ENCODE measurements at places on chromosomes 7 and 10.

DNA sequence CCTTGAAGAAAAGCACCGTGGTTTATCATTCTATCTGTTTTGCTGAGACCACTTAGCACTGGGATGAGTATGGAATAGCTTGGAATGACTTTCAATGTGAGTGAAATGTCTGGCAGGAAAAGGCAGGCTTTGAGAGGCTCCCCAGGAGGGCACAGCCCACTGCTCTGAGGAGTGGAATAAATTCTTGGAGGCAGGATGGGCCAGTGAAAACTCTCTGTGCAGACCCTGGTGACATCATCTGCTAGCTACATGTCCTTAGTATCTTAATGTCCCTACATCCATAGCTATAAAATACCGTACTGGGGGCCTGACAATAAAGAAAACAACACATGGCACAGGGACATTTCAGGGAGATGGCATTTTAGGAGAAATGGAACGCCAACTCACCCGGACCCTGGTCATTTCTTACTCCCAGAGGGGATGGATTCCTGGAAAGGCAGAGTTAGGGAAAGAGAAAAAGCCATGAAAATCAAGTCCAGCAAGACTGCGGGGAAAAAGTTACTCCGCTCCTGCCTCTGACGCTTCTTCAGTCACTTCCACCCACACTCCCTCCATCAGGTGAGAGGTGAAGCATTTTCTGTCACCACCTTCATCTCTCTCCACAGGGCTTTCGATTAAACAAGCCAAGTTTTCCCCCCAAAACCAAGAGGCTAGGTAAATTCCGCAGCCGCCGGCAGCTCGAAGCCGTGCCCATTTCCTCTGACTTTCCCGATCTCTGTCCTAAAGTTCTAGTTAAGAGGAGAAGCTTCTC, 991 bp downstream of the ZNF239 start:
- DNase-seq, result no peak

DNA sequence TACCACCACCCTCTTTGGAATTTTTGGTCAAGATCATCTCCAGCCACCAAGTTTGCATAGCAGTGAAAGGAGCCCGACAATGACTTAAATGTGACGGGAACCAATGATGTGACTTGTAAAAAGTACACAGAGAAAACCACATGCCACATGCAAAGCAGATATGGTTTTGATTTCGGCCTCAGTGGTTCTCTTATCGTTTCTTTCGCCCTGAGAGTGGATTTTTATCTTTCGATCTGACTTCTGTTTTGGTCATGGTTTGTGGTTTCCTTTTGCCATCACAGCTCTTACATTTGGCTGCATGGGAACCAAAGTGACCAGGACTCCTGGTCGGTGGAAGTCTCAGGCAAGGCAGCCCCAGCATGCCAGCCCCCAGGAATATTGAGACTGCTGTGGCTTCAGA, 31.5 kb downstream of the TCF7L2 start:
- DNase-seq, result no peak

DNA sequence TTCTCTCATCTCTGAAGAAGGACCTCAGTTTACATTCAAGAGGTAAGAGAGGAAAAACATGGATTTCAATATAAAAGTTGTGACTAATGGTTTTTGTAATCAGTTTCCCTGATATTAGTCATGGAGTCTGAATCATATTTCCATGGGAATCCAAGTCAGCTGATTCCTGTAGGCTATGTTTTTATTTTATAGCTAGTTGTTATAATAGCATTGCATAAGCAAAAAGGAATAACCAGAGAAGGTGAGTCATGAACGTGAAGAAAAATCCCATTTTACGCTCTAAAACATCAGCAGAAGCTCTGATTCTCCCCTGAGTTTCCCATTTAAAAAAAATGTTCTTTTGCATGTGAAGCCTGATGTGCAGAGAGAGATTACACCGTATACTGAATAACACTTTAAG, 299.3 kb downstream of the SFMBT2 start:
- no peak for DNase-seq

DNA sequence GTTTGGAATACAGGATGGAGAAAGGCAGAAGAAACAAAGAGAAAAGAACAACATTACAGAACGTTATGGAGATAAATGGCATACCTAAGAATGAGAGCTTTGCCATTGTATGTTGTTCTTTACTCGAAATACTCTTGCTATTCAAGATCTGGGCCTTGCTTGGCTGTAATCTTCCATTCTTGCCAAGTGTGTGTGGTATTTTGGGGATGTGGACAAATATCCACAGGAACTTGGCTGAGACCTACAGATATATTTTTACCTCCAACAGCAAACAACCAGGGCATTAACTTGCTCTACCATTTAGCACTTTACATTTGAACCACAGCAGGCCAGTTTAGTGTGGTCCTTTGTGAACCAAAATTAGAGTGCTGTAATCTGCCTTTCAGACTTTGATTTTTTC, 76.3 kb downstream of the DKK1 start:
- no peak for DNase-seq

DNA sequence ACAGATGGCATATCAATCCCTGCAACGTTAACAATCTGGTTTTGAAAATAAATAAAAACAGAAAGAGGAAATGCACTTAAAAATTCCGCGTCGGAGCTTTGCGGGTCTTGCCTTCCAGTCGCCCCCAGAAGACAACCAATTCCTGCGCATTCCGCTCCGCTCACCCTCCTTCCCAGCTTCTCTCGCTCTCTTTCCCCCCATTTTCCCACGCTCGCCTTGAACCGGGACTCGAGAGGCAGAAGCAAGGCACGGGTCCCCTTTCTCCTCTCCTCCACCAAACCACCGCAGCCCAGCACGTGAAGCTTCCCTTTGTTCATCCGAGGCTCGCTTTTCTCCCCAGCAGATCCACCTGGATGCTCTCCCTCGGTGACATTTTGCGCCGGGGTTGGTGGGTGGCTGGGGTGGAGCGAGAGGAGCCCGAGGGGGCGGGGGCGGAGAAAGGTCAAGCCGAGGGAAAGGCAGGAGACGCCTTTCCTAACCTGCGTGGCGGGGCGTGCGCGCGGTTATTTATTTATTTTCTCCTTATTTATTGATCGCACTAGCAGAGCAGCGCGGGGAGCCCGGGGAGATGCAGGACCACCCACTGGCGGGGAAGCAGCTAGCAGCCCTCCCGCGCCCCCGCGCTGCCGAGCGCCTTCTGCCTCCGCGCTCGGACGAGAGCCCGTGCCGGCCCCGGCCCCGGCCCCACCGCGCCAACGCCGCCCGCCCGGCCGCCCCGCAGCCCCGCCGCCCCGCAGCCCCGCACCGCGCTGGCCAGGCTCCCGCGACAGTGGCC, at the start of gene KCND2:
Gene KCND2 (plus strand): TSS at position 475 of the 775 bp plus-strand sequence.
- no peak for DNase-seq

- DNase-seq, result no peak
Measured at GRCh38 chr10:5396556-5397300, 7.9 kb downstream of the TUBAL3 start.

- DNase-seq, result no peak
Measured at GRCh38 chr10:27447540-27447939, 56.6 kb upstream of the RAB18 start.

GRCh38 chr7:69603937-69604494, 5.7 kb downstream of the AUTS2 start:
- no peak for DNase-seq

GRCh38 chr10:6518791-6519429, 61.2 kb downstream of the PRKCQ start:
- no peak for DNase-seq

DNA sequence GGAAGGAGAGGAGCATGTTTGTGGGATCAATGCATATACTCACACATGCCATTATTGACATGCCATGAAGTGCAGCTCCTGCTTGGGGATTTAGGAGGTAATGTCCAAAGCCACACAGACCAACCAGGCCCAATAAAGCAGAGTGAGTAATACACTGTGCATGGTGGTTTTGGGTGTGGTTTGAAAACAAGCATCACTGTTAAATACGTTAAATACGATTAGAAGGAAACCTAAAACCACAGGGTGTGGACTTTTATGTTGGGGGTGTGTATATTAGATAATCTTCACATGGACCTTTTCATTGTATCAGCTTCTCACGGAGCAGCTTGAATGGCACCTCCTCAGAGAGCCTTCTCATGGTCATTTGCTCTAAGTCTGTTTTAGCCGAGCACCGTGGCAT, 10.4 kb upstream of the EIF3A start:
- DNase-seq, result no peak

DNA sequence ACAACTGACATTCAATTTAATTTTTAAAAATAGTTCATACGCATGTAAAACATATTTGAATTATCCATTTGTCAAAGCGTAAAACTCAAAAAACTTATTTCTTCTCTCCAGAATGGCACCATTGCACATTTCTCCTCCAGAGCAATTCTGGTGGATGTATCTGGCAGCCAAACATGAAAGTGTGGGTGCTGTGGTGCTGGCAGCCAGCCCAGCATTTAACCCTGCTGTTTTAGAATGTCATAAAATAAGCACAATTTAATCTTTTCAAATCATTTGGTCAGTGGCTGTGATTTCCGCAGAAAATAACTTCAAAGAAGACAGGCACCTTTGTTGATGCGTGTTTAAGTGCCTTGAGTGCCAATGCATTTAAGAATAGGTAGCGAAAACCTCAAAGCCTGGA, 302.7 kb upstream of the MEOX2 start:
- DNase-seq, result no peak
